Common myeloid progenitor, CD34-positive (primary cell): ENCODE measurements at places on chromosomes 7 and 10.

DNA sequence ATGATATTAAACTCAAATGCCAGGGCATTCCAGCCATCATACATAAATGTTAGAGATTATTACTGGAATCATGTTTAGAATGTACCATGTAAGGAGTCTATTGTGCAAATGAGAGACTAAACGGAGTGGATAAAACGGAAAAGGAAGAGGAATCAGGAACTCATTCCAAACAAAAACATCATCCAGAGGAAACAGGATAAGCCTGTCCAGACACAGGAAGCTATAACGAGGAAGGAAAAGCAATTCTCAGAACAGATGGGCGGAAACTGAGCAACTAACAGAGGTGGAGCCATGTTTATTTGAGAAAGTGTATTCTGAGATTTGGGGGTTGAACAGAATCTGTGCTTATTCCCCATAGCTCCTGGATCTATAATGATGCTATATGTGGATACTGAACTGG is 52.3 kb upstream of the TRIM24 start:
- DNase-seq: no peak

GRCh38 chr7:43112459-43112940 is at the start of gene HECW1:
Gene HECW1 (plus strand): TSS chr7:43112647. CDS start chr7:43243906, 131,259 bp downstream.
- no peak for DNase-seq

DNA sequence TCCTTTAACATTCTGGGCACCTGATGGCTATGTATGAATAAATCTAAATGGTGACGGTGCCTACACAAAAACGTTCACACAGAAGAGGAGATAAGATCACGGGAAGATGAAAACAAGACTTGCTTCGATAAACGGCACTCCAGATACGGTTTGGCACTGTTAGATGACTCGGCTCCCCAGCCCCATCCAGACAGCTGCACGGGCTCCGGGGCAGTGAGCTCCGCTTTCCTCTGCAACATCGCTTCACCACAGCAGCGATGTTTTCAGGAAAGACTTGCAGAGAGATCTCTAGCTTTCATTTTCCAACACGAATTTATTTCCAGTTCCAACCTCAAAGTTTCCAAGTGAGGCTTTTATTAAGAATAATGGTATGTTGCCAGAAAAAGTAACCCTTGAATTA is 132.1 kb downstream of the KLF6 start:
- no peak for DNase-seq

DNA sequence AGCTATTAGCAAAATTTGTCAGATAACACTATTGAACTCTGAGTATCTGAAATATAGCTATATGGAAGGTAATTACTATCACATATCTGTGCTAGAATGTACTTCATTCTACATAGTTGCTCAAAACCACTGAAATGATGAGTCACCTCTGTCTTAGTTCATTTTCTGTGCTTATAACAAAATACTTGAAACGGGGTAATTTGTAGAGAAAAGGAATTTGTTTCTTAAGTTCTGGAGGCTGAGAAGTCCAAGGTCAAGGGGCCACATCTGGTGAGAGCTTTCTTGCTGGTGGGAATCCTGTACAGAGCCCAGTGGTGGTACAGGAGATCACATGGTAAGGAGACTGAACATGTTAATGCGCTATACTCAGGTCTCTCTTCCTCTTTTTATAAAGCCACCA is 41.9 kb upstream of the TNKS2 start:
- DNase-seq: peak; percentile 22

GRCh38 chr10:98244586-98244985 is 23.4 kb downstream of the LOXL4 start:
- DNase-seq: no peak
